ENCODE measurements at places on chromosomes 16 and 17.
A peak's percentile ranks its signal among the peaks of the same experiment; 100 is the strongest.

GRCh38 chr17:58120195-58120822 is 27.9 kb upstream of the OR4D1 start:
- DNase-seq, result peak; percentile 57

GRCh38 chr16:75002474-75002873 is 3.6 kb downstream of the ZNRF1 start:
- DNase-seq, result no peak

DNA sequence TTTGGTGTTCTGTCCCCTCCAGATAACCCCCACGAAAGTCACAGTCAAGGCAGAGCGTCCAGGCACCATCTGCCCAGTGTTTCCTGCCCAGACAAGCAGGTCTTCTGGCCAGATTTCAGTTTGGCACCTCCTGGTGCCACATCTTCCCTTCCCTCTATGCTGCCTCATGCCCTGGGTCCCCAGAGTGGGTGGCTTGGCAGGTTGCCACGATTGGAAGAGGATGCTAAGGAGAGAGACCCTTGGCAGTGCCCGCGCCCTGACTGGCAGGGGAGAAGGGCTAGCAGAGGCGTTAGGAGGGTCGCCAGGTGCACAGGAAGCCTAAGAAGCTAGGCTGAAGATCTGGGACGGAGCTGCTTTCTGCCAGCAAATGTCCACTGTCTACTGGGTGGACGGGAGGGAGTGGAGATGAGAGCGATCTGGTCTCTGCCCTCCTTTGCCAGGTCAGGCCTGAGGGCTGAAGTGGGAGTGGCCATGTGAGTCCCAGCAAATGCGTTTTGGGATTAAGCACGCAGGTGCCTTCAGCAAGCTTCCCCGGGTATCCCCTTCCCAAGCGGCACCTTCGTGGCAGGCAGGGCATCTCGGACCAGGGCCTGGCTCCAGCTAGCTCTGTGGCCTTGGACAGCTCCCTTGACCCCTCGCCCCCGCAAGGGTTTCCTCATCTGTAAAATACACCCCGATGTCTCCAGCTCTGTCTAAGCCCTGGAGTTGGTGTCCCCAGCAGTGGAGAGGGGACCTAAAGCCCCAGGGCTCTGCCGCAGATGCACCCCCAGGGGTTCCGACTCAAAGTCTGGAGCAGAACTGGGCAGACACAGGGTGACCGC is 13.4 kb upstream of the CD300A start:
- DNase-seq, result no peak

- peak; percentile 98 for DNase-seq
Measured at GRCh38 chr17:43900183-43900857, 7.0 kb downstream of the MPP2 start.

DNA sequence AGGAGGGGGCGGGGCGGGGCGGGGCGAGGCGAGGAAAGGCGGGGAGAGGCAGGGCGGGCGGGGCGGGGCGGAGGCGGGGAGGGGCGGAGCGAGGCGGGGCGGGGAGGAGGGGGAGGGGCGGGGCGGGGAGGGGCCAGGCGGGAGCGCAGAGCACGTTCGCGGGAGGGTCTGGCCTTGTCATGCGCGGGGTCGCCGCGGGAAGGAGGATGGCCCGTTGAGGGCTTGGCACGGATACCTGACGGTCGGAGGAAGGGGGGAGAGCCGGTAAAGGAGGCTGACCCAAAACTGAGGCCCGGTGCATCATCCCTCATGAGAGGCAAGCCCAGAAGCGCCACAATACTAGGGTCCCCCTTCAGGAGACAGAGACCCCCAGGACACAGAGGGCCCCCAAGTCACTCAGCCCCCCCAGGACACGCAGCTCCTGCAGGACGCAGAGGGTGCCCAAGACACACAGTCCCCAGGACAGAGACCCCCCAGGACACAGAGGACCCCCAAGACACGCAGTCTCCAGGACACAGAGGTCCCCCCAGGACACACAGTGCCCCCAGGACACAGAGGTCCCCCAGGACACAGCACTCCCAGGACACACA is 593 bp upstream of the WDR45B start:
- DNase-seq, result peak; percentile 74

- DNase-seq, result no peak
Measured at GRCh38 chr16:49464877-49465504, 91.4 kb downstream of the C16orf78 start.

DNA sequence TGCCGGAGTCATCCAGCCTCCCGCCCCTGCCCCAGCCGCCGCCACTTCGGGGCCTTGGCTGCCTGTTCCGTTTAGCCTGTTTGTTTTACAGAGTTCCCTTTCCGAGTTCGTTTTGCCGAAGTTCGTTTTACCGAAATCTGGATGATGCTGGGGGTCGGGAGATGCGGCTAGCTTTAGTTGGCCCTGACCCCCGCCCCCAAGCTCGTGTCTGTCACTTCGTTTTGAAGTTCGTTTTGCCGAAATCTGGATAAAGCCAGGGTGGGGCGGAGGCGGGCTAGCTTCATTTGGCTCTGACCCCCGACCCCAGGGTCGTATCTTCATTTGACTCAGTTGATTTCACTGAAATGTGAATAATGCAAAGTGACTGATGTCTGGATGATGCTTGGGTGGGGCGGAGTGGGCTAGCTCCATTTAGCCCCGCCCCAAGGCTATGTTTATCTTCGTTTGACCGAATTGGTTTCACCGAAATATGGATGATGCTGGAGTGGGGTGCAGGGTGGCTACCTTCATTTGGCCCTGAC is 591 bp downstream of the PSMD7 start:
- peak; percentile 56 for DNase-seq

DNA sequence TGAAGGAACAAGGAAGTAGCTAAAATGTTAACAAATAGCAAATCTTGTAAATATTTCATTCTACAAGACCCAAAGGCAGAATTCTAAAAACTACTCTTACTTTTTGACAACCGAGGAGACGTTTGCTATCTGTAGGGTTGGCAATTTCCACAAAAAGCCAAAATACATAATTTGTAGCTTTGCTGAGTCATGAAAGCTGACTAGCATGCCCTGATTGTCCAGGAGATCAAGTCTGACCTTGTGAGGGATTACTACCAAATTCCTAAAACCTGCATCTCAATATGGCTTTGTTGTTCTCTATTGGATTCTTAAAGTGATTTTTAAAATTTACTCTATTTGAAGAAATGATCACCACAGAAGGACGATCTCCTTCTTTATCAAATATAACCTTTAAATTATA is 10.8 kb downstream of the DNAJA2 start:
- no peak for DNase-seq

- DNase-seq, result no peak
Measured at GRCh38 chr17:64765191-64765889, 103.2 kb upstream of the SMURF2 start.

DNA sequence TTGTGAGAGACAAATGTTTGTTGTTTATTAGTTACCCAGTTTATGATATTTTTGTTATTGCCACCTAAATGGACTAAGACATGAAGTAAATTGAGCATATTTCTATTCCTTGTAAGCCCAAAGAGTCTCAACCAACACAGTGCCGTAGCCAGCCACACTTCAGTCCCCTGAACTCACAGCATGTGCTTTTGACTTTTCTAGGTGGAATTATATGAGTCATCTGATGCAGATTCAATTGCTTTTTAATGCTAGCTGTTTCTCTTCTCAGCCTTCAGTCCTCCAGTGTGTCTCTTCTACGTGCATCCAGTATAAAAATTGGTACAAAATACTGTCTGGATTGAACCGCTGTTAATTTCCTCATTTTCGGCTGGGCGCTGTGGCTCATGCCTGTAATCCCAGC is 39.0 kb downstream of the IQCK start:
- no peak for DNase-seq

DNA sequence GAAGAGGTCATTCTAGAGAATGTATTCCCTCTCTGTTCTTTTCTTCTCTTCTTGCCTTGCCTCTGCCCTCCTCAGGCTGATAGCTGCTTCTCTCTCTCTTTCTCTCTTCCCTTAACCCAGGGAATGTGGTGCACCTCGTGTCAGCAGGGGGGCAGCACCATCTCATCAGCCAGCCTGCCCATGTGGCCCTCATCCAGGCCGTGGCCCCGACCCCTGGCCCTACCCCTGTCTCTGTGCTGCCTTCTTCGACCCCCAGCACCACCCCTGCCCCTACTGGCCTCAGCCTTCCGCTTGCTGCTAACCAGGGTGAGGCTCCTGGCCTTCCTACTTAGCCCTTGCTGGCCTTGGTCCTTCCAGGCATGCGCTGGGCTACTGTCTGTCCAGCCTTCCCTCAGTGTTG is 23.5 kb downstream of the SRCAP start:
- DNase-seq, result no peak

DNA sequence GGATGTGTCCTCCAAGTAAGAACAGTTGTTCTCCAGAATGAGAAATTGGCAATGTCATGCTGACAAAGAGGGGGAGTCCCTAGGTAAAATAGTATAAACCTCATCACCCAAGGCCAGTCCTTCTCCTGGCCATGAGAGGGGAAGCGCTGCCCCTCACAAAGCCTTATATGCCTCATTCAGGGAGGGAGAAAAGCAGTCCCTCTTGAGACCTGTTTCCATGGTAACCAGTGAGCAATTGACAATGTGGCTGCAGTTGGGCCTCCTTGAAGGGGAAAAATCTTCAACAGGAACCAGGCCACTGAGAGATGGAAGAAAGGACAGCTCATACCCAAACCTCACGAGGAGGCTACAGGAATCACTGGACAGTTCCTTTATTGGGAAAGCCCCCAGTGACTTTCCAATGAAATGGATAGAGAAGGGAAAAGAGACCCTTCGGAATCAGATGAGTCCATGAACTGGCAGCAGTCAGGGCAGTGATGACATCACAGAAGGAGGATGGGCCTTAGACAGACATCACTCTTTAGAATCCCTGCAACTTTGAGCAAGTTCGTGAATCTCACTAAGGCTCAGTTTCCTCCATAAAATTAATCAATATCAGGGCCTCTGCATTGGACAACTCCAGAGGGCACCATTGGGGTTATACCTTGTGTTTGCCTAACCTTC is 275.7 kb downstream of the TOX3 start:
- DNase-seq, result no peak

- DNase-seq, result no peak
Measured at GRCh38 chr17:66441101-66441661, 138.8 kb downstream of the PRKCA start.

- DNase-seq, result no peak
Measured at GRCh38 chr17:31472137-31472536, 80.7 kb downstream of the RAB11FIP4 start.

All from AG20443 (cell line).